ENCODE measurements at places on chromosomes 4 and X.

DNA sequence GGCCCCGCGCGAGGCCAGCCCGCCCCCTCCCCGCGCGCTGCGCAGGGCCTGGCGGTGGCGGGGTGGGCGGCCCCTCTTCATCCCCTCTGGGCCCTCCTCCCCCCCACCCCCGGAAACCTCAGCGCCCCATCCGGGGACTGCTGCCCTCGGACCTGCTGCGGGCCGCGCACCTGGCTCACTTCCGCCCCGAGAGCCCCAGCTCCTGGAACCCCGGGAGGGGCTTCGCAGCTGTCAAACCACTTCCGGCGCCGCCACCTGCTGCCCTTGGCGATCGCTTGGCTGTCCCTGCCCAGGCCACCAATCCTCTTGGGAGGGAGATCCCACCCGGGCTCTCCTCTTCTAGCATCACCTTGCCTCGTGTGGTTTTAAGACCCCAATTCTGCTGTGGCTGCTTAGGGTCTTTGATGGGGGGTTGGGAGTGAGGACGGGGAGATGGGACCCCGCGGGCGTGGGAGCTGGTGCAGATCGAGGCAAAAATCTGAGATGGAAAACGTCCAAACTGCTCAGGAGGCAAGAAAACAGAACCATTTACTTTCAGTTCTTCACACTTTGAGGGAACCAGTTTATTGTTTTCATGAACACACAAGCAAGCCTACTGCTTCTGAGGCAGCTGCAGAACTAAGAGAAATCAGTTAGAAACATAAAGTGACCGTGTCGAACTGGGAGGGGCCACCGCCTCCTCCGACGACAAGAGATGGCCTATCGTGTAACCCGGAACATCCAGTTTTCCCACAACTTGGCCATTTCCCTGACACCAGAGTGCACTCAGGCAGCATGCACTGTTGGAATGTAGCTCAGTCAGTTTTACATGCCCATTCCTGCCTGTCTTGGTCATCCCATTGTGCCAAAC lies 754 bp downstream of the MTMR1 start:
- DNase-seq: no peak

DNA sequence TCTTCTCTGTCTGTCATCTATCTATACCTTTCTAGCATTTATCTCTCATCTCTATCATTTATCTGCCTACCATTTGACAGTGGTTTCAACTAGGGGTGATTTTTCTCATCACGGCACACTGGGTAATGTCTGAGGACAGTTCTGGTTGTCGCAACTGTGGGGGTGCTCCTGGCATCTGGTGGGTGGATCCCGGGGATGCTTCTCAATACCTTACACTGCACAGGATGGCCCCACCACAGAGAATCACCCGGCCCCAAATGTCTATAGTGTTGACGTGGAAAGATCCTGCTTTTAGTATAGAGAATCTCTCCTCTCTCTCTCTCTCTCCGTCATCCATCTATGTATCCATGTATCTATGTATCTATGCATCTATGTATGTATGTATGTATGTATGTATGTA lies 7.2 kb downstream of the P2RY8 start:
- no peak for DNase-seq

GRCh38 chr4:7037425-7037824 lies 5.7 kb upstream of the TADA2B start:
- DNase-seq: no peak

DNA sequence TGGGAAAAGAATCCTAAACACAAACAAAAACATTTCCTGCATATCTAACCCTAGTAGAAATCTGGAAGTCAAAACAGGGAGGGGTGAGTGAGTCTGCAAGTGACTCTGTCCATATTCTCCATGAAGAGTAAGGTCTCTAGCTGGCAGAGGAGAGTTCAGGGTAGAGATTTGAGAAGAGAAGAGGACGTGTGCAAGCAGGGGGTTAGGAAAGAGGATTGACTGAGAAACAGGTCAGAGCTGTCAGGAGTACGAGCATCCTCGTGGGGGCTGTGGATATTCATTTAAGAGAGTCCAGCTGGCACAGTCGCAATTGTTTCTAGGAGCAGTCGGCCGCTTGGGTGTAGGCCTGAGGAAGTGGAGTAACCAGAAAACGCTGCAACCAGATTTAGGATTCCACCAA lies 27.9 kb downstream of the PROM1 start:
- no peak for DNase-seq

DNA sequence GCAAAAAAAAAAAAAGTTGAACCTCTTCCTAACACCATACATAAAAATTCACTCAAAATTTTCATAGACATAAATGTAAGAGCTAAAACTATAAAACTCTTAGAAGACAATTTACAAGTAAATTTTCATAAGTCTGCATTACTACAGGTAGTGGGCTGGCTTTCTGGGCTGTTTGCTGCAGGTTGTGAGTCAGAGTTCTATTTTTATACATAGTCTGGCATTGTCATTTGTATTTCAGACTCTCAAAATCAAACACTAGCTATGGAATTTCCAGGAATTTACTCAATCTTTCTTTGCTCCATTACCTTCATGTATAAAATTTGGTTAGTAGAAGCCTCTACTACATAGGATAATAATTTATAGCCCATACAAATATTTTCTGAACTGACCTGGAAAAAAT lies 227.2 kb downstream of the COX18 start:
- no peak for DNase-seq

GRCh38 chrX:74351760-74352159 lies 47.8 kb downstream of the ZCCHC13 start:
- DNase-seq: no peak

DNA sequence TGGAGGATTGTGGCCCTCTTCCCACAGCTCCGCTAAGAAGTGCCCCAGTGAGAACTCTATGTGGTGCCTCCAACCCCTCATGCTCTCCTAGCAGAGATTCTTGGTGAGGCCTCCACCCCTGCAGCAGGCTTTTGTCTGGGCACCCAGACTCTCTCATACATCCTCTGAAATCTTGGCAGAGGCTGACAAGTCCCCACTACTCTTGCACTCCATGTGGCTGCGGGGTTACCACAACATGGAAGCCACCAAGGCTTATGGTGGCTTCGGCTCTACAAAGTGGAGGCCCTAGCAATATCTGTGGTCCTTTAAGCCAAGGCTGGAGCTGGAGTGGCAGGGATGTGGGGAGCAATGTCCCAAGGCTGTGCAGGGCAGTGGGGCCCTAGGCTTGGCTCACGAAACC lies 255.2 kb downstream of the COX7B2 start:
- DNase-seq: no peak

DNA sequence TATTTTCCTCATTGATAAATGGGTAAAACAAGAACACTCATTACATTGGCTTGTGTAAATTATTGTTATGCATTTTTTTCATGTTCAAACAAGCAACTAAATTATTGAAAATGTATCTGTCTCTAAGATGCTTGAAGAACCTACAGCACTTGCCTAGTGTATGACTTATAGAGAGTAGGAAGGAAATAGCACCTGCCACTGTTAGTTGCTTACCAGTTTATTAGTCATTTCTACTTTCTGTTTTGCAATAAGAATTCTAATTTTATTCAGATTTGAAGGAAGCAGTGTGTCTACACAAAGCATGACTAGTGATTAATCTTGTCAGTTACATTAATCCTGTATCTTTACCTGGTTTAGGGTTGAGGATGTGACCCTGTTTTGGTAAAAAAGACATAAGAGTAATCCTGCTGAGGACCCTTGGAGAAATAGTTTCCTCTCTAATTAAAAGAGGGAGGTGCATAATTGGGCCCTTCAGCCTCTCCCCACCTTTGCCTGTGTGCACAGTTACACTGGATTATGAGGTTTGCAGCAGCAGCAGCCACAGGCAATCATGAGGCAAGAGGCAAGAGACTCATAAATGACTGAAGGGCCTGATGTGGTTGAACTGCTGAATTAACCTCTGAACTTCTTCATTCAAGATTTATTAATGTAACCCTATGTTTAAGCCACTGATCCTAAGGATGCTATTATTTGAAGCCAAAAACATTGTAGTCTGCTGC lies 1202.1 kb downstream of the ADGRL3 start:
- DNase-seq: no peak

DNA sequence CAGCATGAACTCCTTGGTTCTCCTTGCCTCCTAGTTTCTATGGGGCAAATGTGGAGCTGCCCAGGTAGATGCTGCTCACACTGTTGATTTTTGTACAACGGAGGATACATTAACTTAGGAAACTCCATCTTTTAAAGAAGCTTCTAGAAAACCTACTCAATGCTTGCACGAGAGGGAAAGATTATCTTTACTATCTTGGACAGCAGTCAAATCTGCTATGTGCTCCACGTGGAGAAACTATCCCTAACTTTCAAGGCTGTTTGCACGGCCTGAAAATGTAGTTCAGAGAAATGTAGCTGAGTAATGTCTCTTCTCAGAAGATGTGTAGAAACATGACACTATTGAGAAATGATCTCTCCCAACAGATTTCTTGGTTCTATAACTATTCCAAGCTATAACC lies 1530.9 kb upstream of the PABPC4L start:
- DNase-seq: no peak

- DNase-seq: no peak
Measured at GRCh38 chr4:90582087-90582486, 454.9 kb downstream of the CCSER1 start.

- peak; percentile 37 for DNase-seq
Measured at GRCh38 chr4:7197910-7198309, 5.6 kb downstream of the SORCS2 start.

- no peak for DNase-seq
Measured at GRCh38 chr4:146763560-146763959, 124.9 kb downstream of the POU4F2 start.

- DNase-seq: no peak
Measured at GRCh38 chr4:22091906-22092305, 143.3 kb upstream of the KCNIP4 start.

- DNase-seq: no peak
Measured at GRCh38 chrX:101417981-101418841, 10.2 kb downstream of the HNRNPH2 start.

DNA sequence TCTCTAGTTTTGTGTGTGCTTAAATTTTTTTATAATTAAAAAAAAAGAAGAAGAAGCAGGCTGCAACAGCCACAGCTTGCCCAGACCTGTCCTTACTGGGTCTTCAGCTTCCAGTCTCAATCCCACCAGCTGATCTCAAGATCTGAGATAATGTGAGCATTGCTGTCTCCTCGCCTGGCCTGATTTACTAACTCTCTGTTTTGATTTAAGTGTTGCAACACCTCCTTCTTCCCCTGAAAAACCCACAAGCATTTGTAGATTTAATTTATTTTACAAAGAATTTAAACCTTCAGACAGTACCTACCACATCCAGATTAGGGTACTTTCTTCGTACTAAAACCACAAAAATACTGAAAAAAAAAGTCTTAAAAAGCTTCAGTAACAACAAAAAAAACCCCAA lies 38.0 kb downstream of the FAM241A start:
- no peak for DNase-seq

GRCh38 chr4:122890147-122890795 lies 32.1 kb downstream of the NUDT6 start:
- no peak for DNase-seq

DNA sequence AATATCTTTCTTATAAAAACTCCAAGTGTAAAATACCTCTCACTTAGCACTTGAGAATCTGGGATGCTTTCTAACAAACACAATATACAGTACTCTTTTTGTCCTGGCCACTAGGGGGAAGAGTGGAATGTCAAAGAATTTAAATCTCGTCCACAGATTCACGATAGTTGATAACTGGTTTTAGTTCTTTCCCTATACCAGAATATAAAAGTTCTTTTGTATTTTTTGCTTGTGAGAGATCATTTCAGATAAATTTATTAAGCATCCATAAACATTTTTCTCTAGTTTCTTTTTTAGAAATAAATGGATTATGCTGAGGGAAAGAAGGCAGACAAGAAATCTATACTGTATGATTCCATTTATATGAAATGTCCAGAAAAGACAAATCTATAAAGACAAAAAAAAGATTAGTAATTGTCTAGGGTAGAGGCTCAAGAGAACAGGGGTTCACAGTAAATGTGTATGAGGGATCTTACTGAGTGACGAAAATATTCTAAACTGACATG lies 50.4 kb downstream of the MGARP start:
- DNase-seq: no peak

All from mesenteric fat pad (tissue), 1 donor.